ENCODE measurements at places on chromosomes 5 and 9.

DNA sequence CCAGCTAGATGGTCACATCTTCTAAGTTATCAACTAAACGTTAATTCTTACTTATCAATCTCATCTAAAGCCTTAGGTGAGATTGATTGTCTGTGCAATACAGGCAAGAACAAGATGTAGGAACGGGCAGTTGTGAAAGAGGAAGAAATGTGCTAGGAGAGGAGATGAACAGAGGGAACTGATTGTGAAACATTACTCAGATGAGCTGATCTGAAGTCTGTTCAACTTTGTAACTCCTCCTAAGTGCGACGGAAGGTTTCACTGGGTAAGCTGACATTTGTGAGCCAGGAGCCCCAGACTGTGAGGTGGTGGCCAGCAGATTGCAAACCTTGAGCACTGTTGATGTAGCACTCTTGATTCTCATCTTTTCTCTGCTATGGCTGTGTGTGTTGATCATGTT is 204.1 kb downstream of the CD180 start:
- no peak for DNase-seq

DNA sequence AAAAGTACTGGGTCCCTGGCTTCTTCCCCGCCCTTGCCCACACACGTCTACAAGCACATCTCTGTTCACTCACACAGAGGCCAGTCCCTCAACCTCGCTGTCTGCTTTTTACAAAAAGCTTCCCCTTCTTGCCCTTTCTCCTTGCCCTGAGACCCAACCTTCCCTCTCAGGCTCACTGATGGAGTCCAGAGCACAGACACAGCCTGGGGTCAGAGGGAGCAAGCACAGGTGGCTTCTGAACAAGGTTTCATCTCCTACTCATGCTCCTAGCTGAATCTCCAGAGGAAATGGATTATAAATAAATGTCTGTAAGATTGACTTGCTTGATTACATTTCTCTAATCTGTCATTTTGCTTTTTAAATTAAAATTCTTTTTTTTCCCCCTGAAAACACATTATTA is 101.8 kb downstream of the ICE1 start:
- no peak for DNase-seq

DNA sequence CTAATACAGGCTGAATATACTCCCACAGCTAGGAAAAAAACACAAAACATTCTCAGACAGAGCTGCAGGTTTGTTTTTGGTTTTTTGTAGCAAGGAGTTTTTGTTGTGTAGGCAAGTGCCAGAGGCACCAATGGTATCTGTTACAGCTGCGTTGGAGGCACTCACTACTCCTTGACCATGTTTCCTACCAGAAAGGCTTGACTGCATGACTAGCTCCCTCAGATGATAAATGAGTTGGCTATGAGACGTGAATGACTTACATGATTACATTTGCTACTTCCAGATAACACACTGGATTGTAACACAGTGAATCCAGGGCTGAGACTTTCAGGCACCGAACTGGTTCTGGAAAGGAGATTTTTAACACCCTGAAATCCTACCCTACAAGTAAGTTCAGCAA is 18.8 kb downstream of the GZMK start:
- no peak for DNase-seq

DNA sequence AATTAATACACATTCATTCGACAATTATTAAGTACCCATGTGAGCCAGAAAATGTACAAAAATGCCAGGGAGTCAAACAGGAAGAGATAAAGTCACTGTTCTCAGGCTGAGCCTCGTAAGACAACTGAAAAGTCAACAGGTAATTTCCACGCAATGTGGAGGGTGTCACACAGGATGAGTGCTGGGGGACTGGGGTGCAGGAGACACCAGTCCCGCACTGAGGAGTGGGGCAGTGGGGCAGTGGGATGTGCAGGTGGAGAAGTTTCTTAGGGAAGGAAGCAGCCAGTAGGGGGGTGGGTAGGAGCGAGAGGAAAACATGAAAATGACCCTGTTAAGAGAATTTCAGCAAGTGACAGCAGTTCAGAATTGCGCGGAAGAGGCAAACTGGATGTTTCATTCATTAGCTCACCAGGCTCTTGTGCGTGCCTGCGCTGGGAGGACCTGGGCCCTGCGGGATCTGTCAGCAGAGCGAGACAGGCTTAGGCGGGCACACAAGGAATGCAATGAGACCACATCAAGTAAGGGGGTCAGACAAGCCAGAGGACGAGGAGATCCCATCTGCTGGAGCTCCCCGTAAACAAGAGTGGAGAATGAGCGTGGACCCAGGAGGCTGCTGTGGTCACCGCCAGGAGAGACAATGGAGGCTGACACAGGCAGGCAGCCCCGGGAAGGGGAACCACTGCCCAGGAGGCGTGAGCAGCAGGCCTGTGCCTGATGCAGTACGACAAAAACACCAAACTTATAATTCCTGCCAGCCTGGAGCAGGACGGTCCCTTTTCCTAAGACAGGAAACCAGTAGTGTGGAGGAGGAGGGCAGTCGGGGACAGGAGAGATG is 21.0 kb downstream of the CAMSAP1 start:
- DNase-seq = no peak

DNA sequence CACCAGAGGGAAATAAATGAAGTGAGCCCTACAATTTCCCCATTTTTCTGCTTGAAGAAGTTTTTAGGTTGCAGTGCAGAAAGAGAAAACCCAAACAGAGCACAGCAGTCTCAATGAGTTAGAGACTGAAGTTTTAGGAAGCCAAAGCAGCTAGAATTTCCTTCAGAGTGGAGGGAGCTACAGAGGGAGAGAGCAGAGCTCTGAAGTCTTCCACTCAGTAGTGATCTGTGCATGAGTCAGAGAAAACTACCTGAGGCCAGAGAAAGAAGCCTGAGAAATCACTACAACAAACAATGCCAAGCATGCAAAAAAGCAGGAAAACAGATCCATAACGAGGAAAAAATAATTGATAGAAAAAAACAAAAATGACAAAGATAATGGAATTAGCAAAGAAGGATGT is 17.9 kb upstream of the NDUFB6 start:
- DNase-seq = no peak

GRCh38 chr9:2378266-2378665 is 243.3 kb upstream of the VLDLR start:
- DNase-seq = no peak

DNA sequence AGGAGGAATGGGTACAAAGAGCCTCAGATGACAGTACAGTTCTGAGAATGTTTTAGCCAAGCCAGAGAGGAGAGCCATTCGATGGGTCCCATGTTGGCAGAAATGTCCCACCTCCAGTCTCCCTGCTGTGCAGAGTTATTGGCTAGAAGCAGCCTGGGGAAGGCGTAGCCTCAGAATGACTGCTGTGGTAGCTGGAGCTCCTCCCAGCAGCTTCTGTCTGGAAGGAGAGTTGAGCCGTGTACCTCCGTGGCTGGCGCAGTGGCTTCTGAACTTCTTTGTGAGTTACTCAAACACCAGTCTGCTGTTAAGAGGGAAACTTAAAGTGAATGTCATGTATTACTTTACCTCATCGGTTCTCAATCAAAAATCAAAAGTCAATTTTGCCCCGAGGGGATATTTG is 193.3 kb upstream of the SNX2 start:
- no peak for DNase-seq

- DNase-seq = no peak
Measured at GRCh38 chr5:137933491-137933911, 44.2 kb downstream of the PKD2L2 start.

- DNase-seq = no peak
Measured at GRCh38 chr5:14251733-14252132, 108.6 kb downstream of the TRIO start.

GRCh38 chr9:114484854-114485443 is 20.3 kb downstream of the WHRN start:
- no peak for DNase-seq

DNA sequence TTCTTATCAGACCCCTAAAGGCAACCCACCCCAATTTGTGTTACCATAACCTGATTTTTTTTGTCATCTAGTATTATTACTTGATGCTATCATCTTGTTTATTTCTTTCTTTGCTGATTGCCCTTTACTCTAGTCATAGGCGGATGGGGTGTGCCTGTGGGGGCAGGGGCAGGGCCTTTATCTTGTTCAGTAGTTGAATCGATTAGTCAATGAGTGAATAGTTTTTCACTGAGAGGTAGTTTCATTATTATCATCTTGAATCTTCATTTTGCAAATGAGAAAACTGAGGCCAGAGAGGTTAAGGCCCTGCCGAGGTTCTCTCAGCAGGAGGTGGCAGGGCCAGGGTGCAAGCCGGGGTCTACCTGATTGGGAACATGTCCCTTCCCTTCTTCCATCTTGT is 9.4 kb upstream of the GM2A start:
- no peak for DNase-seq

- DNase-seq = no peak
Measured at GRCh38 chr9:30630459-30630858, 1754.0 kb upstream of the ACO1 start.

DNA sequence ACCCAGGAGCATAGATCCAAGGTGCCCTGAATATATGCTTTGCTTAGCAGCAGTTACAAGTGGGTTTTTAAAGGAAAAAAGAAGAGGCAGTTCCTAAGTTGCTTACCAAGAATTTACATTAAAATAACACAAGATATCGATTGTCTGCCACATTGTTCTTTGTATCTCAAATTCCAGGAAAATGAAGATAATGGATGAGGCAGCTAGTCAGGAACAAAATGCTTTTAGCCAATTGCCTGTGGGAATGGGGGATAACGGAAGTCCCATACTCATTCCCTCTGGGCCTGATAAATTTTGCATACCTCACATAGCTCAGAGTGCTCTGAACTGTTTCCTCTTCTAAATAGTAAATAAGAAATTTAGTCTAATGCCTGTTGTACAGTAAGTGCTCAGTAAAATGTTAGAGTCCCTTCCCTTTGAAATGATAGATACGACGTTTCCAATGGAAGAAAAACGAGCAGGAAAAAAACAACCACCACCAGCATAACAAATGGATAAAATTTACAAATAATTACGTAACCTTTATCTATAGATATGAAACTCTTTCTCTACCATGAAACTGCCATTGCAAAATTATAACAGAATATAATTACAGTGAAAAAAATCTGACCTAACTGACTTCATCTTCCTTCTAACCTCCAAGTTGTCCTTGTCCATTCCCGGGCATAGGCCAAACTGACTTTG is 35.5 kb upstream of the TENT2 start:
- DNase-seq = no peak

- no peak for DNase-seq
Measured at GRCh38 chr9:78031444-78031892, at the start of gene GNAQ. Gene GNAQ, minus strand, starts transcription at chr9:78031811. Its CDS starts 576 bp downstream, at chr9:78031235.

GRCh38 chr5:42337607-42338006 is 85.6 kb upstream of the GHR start:
- no peak for DNase-seq

- no peak for DNase-seq
Measured at GRCh38 chr5:147731431-147732290, 50.9 kb downstream of the JAKMIP2 start.

- peak; percentile 24 for DNase-seq
Measured at GRCh38 chr9:2568689-2569088, 52.9 kb upstream of the VLDLR start.

GRCh38 chr9:76027416-76027815 is 136.9 kb downstream of the PCSK5 start:
- no peak for DNase-seq

DNA sequence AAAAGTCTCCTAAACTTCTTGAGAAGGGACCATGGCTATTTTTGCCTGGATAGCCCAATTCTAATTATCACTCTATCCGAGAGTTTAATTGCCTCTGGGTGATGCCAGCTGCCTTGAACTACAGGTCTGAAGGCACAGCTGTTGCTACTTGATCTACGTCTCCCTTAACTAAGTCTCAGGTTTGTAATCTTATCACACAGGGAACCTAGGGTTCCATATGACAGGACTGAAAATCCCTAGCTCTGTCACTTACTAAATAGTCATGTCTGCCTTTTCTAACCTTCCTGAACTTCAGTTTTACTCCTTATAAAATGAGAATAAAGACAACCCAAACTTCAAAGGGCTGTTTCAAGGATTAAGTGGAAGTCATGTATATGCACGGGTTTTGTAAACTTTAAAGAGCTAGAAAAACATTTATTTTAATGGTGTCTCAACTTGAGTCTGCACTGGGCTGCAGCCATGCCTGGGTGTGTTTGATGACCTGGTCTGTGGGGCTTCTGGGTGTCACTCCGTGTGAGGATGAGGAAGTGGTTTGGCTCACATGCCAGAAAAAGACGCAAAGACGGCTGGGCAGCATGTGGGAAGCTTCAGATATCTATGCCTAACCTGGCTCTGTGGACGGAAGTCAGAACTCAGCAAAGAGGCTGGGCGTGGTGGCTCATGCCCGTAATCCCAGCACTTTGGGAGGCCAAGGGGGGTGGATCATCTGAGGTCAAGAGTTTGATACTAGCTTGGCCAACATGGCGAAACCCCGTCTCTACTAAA is 129.3 kb upstream of the SLC44A1 start:
- DNase-seq = peak; percentile 44

DNA sequence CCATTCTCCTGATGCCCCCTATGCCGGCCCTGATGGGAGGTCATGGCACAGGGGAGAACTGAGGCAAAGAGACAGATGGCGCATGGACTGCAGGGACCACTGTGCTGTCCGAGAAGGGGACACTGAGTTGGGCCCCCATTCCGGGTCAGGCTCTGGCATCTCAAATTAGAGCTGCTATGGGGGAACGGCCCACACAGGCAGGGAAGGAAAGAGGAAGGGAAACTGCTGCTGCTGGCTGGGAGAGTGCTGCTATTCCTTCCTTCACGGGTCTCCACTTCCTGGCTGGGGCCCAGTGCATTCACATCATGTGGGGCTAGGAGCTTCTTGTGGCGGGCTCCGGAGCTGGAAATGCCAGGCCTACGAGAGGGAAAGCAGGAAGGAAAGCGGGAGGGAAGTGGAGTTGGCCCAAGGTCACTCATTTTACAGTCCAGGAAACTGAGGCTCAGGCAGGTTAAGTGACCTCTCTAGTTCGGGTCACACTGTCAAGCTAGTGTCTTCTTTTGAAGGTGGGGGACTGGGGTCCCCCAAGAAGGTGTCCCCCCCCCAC is 1.3 kb upstream of the CARD19 start:
- DNase-seq = peak; percentile 67

GRCh38 chr5:9540791-9541190 is 5.1 kb downstream of the SEMA5A start:
- no peak for DNase-seq

- no peak for DNase-seq
Measured at GRCh38 chr5:180739271-180739670, 587 bp downstream of the OR2Y1 start.

- DNase-seq = no peak
Measured at GRCh38 chr9:105024529-105024928, 96.6 kb upstream of the ABCA1 start.

GRCh38 chr5:73858776-73859175 is 232.8 kb downstream of the ARHGEF28 start:
- DNase-seq = no peak

DNA sequence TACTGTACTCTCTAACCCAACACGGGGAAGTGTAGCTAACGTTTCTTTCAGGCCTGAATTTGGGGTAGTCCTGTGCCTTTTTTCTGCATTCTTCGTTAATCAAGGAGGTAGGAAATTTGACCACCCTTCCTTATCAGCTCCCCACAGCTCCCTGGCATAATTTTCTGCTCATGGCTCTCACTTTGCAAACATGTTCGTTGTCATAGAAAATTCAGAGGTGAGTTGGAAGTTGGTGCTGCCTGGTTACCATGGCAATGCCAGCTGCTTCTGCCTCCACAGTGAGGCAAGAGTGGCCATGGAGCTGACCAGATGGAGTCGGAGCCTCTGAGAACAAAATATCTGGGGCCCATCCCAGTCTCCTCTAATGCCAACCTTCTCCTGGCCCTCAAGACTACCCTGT is 116.6 kb upstream of the BOD1 start:
- DNase-seq = no peak
